NCI-H510A (cell line): ENCODE measurements at places on chromosomes 1 and 21.
A peak's percentile ranks its signal among the peaks of the same experiment; 100 is the strongest.

DNA sequence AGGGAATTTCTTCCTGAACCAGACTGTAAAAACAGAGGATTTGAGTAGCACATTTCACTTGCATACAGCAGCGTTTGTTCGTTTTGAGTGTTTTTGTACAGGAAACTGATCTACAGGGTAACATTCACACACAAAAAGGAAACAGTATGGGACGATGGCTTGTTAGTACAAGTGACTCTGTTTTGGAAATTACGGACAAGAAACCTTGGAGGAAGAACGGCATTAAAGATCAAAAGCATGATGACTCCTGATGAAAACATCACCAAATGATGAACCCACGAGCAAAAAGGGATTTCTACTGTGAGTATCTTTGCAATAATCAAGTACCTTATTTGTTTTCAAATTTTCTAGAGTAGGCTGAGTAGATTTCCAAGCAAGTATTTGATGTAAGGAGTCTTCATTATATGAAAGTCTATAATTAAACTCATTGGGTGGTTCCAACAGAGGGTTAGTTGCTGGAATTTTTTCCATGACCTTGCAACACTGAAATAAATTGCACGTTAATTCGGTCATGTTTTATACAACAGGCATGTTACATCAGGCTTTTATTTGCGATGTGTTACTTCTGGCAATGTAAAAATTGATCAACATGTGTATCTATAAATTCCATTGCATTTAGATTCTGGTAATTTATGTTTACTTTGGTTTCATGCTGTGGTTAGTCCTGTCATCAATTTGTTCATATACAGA lies 76.7 kb upstream of the KCNK2 start:
- DNase-seq: no peak

DNA sequence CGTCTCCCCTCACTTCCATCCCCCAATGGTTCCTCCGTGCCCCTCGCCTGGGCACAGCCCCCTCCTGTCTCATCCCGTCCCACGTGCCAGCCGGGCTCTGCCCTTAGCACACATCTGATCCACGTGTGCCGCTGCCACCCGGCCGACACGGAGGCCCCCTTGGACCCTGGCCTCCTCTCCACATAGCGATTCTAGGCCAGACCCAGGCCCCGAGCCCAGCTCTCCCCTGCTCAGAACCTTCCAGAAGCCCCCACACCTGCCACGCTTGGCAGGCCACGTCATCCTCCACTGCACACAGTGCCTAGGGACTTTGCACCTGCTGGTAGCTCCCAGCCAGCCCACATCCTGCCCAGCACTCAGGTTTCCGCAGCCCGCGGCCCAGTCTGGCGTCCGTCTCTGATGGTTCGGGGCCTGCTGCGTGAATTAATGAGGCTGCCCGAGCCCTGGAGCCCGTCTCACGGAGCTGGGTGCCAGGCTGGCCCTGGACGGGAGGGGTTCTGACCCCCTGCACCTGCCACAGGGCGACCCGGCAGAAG lies 20.1 kb downstream of the PLCH2 start:
- DNase-seq: peak; percentile 18

GRCh38 chr1:165162671-165163241 lies 193.8 kb downstream of the LMX1A start:
- peak; percentile 77 for DNase-seq

- no peak for DNase-seq
These were observed 14.2 kb downstream of the RHOC start for GRCh38 chr1:112692681-112693080.

- DNase-seq: no peak
These were observed 539.1 kb upstream of the BRINP3 start for GRCh38 chr1:191016765-191017164.

- no peak for DNase-seq
These were observed 25.6 kb downstream of the H6PD start for GRCh38 chr1:9260059-9260766.

- no peak for DNase-seq
These were observed 47.4 kb downstream of the PRKCZ start for GRCh38 chr1:2097386-2098300.

DNA sequence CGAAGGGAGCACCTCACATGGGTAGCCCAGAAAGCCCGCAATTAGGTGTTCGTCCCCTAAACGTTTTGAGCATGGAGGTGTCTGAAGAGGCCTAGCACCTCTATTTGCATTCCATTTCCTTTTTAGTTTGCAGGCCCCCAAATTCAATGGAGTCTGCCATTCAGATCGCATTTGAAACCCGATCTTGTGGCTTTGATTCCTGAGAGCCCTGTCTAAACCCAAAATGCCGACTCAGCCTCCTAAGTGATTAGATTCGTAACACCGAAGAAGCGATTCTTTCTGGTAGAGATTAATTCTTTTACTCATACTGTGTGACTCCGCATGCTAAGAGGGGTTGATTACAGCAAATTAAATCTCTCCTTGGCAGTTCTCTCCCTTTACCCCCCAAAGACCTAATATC lies 415.2 kb upstream of the KAZN start:
- DNase-seq: no peak

GRCh38 chr1:51693419-51694155 lies 76.7 kb downstream of the OSBPL9 start:
- DNase-seq: no peak

GRCh38 chr1:6170742-6171201 lies 9.3 kb downstream of the CHD5 start:
- DNase-seq: no peak

GRCh38 chr1:54053745-54054437 lies 483 bp downstream of the TCEANC2 start:
- no peak for DNase-seq

- peak; percentile 45 for DNase-seq
These were observed 27.4 kb downstream of the C1orf116 start for GRCh38 chr1:207004931-207005830.

GRCh38 chr1:211194826-211195225 lies 60.9 kb upstream of the KCNH1 start:
- no peak for DNase-seq

DNA sequence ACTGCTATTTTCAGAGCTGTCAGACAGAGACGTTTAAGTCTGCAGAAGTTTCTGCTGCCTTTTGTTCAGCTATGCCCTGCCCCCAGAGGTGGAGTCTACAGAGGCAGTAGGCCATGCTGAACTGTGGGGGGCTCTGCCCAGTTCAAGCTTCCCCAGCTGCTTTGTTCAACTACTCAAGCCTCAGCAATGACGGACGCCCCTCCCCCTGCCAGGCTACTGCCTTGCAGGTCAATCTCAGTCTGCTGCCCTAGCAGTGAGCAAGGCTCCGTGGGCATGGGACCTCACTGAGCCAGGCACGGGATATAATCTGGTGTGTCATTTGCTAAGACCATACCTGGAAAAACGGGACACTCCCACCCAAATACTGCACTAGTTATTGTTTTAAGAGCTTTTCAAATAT lies 219.7 kb downstream of the BRINP3 start:
- DNase-seq: no peak

GRCh38 chr1:43129426-43129825 lies 42.7 kb downstream of the EBNA1BP2 start:
- no peak for DNase-seq

DNA sequence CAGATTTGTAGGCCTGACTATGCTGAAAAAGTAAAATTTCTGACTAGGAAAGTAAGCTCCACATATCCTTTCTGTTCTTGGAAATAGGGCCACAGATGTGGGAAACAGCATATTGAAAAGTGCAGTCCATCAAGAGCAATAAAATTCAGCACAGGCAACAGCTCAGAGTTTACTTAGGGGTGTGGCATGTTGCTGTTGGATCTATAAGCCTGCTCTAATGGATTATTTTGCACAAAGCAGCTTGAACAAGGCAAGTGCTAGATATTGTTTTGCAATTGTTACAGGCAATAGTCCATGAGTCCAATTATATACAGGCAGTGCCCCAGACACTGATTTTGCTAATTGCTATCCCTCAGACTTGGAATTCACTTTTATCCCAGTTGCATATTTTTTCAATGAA lies 289.8 kb upstream of the SNX7 start:
- DNase-seq: no peak

GRCh38 chr1:247576514-247576913 lies 11.6 kb upstream of the OR2G2 start:
- no peak for DNase-seq

- no peak for DNase-seq
These were observed 4.4 kb downstream of the NTPCR start for GRCh38 chr1:232954594-232955365.

GRCh38 chr1:173444757-173445156 lies 32.4 kb upstream of the PRDX6 start:
- DNase-seq: no peak

DNA sequence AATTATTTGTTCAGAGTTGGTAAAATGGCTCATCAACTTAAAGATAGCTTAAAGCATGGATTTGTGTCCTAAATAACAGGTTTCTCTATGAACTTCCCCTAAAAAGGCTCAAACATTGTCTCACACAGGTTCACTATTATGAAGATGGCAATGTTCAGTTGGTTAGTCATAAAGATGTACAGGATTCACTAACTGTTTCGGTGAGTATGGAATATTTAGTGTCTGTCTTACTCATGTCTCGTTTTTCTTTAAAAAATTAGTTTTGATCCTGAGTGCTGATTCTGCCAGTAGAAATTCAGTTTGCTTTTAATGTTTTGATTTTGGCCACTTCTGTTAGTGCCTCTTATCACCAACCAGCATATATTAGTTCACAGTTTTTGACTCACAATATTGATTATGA lies 7.5 kb upstream of the MOV10 start:
- no peak for DNase-seq

DNA sequence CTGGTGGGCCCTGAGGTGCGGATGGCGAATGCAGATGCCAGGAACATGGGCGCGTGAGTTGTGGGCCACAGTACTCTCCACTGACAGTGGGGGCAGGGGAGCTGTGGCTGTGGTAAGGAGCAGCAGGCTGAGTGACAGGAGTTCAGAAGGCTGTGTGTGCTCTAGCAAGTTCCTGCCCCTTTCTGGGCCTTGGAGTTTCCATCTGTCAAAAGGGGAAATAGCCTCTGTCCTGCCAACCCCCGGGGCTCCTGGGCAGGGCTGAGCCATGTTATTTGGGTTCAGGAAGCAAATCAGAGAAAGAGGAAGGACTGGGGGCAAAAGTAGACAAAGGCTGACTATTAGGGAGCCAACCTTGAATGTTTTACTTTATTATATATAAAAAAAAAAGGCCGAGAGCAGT lies 19.5 kb upstream of the MFN2 start:
- no peak for DNase-seq

- DNase-seq: no peak
These were observed 5.0 kb downstream of the BTG3 start for GRCh38 chr21:17607684-17608083.

- DNase-seq: no peak
These were observed 2.2 kb downstream of the IKBKE start for GRCh38 chr1:206472454-206472853.

- no peak for DNase-seq
These were observed 15.5 kb upstream of the SARS1 start for GRCh38 chr1:109198043-109198695.

GRCh38 chr1:234848972-234849649 lies 239.1 kb upstream of the IRF2BP2 start:
- DNase-seq: no peak

DNA sequence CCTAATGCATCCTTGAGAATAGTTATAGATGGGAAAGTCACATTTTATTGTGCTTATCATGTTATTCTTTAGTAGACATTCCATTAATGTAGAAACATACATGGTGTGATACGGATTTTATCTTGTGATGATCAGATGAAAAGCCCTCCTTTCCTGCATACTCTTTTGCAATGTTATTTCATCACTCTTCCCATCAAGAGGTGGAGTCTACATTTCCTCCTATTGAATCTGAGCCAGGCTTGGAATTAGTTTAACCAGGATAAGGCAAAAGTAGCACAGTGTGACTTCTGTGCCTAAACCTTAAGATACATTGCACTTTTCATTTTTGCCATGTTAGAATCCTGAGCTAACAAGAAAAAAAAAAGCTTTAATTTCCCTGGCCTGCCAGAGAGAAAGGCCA lies 393.7 kb upstream of the ST6GALNAC5 start:
- no peak for DNase-seq

GRCh38 chr1:154352581-154353459 lies 27.5 kb downstream of the ATP8B2 start:
- DNase-seq: no peak

DNA sequence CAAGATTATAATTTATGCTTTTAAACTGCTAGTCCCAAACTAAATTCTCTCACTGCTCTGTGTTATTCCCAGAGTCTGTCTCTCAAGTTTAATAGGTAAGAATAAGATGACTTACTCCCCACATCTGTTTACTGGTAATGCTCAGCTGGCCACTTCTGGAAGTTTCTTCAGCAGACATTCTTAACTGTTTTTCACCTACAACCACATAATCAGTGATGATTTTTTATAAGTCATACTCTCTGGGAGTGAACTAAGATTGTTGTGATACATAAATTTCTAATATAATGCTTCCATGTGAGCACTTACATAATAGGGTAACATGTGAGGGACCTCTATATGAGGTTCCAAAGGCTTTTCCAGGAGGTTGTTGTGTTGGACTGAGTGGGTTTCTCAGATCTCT lies 8.7 kb downstream of the SLAMF7 start:
- no peak for DNase-seq

GRCh38 chr1:228407106-228408040 lies 738 bp upstream of the TRIM11 start:
- DNase-seq: no peak

GRCh38 chr1:77394166-77394565 lies 112.3 kb downstream of the AK5 start:
- DNase-seq: no peak

DNA sequence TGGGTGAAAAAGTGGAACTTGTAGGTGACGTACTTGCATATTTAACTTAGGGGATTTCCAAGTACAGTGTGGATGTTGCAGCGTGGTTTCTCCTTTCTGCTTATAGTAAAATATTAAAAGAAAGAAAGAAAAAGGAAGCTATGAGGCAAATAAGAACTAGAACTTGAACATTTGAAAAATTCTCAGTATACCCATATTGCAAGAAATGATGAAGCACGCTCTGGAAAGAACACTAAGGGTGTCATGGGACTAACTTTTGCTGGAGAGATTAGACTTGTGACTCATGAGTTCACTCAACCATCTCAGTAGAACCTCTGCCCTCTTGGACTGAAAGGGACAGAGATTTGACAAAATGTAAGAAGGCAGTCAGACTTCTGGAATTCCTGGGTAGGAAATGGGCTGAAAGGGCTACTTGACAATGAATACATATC lies 704.5 kb upstream of the ADGRL4 start:
- DNase-seq: no peak

DNA sequence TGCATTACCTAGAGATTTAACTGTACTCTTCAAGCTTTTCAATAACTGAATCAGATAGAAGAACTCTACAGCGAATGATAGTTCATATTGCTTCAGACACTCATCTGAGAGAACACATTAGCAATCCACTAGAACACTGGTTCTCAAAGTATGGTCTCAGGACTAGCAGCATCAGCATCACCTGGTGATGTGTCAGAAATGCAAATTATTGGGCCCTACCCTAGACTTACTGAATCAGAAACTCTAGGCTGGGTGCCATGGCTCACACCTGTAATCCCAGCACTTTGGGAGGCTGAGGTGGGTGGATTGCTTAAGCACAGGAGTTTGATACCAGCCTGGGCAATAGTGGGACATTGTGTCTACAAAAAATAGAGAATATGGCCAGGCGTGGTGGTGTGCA lies 24.9 kb upstream of the GLIS1 start:
- DNase-seq: no peak
